ENCODE measurements at places on chromosomes 5 and 9.
A peak's percentile ranks its signal among the peaks of the same experiment; 100 is the strongest.

- DNase-seq: no peak
These were observed 175.6 kb downstream of the TMEM161B start for GRCh38 chr5:88092958-88093605.

DNA sequence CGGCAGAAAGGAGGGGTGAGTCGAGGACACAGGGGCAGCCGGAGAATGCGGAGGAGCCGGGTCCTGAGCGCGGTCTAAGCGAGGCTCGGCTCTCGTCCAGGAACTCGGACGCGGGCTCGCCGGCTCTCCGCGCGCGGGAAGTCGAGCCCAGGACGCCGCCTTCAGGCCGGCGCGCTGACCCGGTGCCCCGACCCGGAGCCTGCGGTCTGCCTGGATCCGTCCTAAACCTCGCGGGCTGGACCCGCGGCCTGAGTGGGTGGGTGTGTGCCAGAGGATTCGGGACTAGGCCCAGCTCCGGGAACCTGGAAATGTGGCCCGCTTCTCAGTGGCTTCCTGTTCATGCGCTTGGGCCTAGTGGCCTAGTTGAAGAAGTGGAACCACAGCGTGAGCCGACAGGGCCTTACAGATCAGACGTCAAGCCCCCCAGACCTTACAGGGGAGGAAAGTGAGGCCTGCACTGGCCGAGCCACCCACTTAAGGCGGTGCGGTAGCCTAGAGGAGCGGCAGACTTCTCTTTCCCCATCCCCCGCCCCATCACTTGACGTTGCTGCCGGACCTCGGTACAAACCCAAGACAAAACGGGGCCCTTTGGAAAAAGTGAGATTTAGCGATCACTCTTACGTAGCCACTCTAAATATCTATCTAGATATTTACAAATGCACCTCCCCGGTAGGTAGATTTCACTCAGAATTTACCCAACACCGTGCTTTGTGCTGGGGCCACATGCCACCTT is 1.2 kb downstream of the CDKN2B-AS1 start:
- peak; percentile 80 for DNase-seq

DNA sequence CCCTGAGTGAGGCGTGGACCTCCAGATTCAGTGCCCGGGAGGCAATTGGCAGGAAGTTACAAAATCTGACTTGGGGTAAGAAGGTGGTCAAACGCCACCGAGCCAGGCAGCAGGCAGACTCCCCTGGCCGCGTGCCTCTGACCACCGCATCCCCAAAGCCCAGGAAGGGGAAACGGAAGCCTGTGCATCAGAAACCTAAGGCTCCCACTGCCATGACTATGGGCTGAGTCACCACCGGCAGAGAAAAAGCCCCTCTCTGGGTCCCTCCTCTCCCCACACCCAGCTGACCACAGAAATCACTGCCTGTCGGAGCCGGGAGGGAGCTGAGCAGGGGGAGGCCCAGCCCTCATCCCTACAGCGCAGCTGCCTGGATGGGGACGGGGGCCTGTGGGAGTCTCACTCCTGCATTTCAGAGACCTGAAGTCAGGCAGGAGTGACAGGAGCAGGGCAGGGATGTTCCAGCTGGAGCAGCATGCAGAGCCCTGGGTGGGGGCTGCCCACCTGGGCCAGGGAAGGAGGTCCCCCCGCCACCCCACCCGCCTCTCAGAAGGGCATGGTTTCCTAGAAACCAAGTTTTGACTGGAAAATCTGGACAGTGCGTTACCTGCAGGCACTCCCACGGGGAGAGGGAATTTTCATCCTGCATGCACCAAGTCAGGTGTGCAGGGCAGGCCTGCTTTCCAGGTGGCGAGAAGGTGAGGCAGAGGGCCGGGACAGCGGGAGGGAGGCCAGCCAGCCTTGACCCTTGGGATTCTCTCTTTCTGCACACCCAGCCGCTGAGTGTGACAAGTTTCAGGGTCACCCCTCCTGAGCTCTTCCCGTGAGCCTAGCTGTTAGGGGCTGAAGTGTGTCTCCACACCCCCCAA is 68.2 kb downstream of the LRSAM1 start:
- no peak for DNase-seq

GRCh38 chr5:123098767-123099513 is 9.9 kb downstream of the PRDM6 start:
- DNase-seq: no peak

DNA sequence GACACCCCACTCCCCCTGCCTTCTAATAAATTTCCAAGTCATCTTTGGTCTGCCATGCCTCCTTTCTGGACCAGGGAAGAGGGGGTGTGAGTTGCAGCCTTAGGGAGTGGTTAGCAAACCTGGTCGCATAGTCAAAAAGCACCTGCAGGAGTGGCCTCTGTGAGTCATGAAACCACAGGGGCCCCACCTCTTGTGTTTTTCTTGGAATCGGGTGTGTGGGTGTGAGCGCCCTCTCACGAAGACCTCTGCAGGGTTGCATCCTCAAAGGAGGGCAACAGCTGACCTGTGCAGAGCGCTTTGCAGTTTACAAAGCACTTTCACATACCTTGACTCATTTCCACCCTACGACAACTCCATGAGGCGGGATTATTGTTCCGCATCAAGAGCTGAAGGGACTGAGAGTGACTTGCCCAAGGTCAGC is 36.8 kb upstream of the TEX48 start:
- DNase-seq: no peak

DNA sequence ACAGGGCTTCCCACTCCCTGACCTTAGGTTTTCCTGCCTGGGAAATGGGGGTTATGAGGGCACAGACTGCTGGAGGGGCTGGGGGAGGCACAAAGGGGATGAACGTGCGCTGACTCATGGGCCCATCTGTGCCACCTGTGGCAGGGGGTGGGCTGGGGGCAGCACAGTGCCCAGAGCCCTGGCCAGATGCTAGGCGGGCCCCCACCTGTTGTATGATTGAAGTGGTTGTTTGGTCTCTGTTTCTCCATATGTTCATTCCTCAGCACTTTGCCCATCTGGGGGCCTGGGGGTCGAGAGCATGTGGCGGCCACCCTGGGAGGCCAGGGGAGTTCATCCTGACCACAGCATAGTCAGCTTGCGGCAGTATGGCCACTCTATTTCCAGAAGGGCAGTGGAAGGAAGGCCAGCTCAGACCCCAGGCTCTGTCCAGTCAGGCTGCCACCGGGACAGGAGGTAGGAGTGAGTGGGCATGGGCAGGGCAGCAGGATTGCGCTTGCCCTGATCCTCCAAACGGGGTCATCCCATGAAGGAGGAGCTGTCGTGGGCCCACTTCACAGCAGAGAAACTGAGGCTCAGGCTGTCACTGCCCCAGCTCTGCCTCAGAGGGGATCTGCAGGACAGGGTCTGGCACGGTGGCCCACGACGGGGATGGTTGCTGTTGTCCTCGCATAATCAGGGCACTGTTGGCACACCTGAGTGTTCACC is 841 bp upstream of the NINJ1 start:
- DNase-seq: no peak

- DNase-seq: no peak
These were observed 4.5 kb upstream of the RPL26L1 start for GRCh38 chr5:172954751-172955159.

DNA sequence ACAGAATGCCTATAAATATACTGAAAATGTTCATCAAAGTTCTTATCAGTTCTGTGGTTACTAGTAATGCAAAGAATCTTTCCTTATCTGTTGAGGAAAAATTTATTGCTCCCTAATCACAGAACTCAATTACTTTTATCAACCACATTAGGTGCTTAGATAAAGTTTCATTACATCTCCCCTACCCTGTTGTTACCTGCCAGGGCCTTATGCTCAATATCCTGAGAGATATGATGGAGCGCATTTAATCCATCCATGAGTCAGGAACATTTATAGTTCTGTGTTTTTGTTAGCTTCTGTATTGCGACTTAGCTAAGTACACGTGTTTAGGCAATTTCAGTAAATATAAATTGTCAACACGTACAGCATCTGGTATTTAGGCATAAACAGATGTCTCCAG is 164.3 kb upstream of the ST8SIA4 start:
- no peak for DNase-seq

DNA sequence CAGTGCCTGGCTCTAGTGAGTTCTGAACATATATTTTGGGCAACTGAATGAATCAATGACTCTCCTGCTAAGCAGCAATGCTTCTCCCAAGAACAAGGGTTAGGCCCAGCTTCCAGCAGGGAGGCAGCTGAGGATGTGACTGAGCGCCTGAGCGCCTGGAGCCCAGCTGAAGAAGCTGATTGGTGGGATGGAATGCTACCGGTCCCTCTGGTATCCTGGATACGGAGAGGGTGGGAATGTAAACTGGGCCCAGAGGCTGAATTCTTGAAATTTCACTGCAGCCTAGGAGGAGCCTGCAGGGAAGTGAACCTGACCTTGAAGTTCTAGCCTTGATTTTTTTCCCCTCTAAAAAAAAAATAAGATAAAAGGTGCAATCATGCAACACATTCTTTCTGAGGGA is 43.2 kb downstream of the WWC1 start:
- DNase-seq: peak; percentile 81

DNA sequence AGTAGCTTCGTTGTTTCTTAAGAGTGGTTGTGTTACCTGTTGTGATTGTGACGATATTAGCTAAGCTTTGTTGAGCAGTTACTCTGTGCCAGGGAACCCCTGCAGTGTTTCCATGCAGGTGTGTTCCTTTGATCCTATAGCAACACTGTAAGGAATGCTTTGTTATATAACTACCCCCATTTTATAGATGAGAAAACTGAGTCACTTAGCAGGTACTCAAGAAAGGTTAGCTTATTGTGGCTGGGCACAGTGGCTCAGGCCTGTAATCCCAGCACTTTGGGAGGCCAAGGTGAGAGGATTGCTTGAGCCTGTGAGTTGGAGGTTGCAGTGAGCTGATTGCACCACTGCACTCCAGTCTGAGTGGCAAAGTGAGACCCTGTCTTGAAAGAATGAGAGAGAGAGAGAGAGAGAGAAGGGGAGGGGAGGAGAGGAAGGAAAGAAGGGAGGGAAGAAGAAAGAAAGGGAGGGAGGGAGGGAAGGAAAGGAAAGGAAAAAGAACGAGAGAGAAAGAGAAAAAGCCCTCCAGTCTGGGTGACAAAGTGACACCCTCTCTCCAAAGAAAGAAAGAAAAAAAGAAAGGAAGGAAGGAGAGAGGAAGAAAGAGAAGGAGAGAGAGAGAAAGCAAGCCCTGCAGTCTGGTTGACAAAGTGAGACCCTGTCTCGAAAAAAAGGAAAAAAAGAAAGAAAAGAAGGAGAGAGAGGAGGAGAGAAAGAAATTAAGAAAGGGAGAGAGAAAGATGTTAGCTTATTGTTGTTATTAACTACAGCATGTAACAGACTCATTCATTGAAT is 85.6 kb upstream of the RARS1 start:
- DNase-seq: no peak

- no peak for DNase-seq
These were observed 620.9 kb upstream of the PTPRD start for GRCh38 chr9:11233696-11234095.

DNA sequence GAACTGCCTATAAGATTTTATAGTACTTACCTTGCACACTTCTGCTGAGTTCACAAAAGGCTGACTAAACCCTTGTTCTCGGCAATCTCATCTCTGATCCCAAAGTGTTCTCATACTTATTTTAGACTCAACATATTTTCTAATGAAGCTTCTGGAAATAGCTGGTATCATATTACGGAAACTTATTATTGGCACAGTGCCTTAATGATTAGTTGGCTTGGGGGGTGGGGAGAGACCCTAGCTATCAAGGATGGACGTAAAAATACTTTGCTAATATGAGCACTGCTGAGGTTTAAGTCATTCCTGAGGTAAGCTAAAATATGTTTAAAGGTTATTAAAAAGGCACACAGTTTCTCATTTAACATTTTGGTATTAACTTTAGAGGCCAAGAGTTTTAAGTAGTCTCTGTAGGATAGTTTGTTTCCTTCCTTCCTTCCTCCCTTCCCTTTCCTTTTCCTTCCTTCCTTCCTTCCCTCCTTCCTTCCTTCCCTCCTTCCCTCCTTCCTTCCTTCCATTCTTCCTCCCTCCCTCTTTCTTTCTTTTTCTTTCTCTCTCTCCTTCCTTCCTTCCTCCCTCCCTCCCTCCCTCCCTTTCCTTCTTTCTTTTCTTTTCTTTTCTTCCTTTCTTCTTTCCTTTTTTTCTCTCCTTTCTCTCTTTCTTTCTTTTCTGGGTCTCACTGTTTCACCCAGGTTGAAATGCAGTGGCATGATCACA is 31.5 kb downstream of the ZSWIM6 start:
- DNase-seq: no peak

GRCh38 chr9:3916411-3916810 is 383.5 kb downstream of the GLIS3 start:
- no peak for DNase-seq
